Psoas muscle (tissue), 8 donors: ENCODE measurements at places on chromosomes 12 and 14. TPM values are rescaled to one million over a fixed set of nuclear protein-coding genes. Genes with fewer than 3 reads are reported as not detected.

- H3K4me1 ChIP-seq = peaks cover 9% of the 10 kb centered on the region
- H3K27ac ChIP-seq = no peak overlapping the region
- H3K4me3 ChIP-seq = no peak overlapping the region
Measured at GRCh38 chr14:77128414-77128891, 13.1 kb downstream of the ZDHHC22 start.

DNA sequence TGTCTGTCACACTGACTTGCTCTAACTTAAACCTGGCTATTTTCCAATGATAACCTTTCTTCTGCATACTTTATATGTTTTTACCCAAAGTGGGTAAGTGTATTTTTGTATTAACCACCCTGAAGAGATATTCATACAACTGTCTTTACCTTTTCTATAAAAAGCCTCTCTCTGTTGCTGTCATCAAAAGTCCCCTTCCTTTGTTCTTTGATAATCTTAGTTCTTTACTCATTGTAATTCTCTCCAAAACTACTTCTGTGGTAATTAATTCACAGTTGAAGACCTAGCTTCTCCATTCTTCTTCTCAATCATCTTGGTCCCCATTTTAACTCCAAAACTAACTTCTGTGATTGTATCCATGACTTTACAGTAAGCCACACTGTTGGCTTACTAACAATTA is 479.7 kb upstream of the MGAT4C start:
- H3K36me3 ChIP-seq = no peaks in the 10 kb centered on the region
- H3K4me3 ChIP-seq = no peak overlapping the region
- no peaks in the 10 kb centered on the region for H3K27me3 ChIP-seq
- DNase-seq = no peak

DNA sequence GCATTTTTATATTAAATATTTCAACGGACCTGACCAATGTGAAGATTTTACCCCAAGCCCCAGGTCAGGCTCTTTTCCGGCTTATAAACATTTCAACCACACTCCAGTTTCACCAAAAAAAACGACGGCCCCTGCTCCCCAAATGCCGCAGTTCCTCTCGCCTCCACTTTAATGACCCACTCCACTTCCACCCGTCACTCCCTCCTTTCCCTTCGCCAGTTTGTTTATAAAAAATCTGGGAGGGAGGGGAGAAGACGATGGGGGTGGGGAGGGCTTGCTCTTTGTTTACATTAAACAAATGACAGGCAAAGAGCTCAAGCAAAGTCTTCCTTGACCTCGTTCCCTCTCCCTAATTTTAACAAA is 5.4 kb downstream of the SIX6 start:
- no peak for DNase-seq
- peaks cover 3% of the 10 kb centered on the region for H3K4me1 ChIP-seq
- peaks cover 6% of the 10 kb centered on the region for H3K27me3 ChIP-seq
- H3K27ac ChIP-seq = peak overlapping the region; percentile 43
- peak overlapping the region; percentile 69 for H3K4me3 ChIP-seq
- H3K36me3 ChIP-seq = no peaks in the 10 kb centered on the region

- no peaks in the 10 kb centered on the region for H3K36me3 ChIP-seq
- H3K27me3 ChIP-seq = no peaks in the 10 kb centered on the region
- no peaks in the 10 kb centered on the region for H3K4me1 ChIP-seq
- H3K4me3 ChIP-seq = peak overlapping the region; percentile 68
- DNase-seq = no peak
- H3K27ac ChIP-seq = no peak overlapping the region
Measured at GRCh38 chr14:21526672-21527317, 649 bp upstream of the SALL2 start.

- no peaks in the 10 kb centered on the region for H3K36me3 ChIP-seq
- no peak overlapping the region for H3K4me3 ChIP-seq
- H3K27ac ChIP-seq = no peak overlapping the region
- H3K27me3 ChIP-seq = no peaks in the 10 kb centered on the region
- H3K4me1 ChIP-seq = no peaks in the 10 kb centered on the region
Measured at GRCh38 chr14:93520053-93520607, 89.4 kb downstream of the UNC79 start.

DNA sequence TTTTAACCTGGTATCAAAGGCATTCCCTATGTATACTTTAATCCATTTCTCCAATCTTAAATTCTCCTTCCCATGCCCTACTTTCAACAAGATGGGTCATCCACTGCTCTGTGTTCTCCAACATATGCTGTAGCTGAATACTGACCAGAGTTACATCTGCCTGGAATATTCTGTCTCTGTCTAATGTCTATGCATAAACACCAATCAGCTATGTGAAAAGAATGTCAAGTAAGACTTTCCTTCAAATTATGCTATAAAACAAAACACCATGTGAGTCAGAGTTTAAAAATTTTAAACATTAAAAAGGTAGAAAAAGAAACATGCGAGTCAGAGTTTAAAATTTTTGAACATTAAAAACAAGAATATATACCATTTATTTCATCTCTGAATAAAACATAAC is 19.3 kb downstream of the NT5DC3 start:
- H3K4me1 ChIP-seq = peaks cover 28% of the 10 kb centered on the region
- no peak for DNase-seq
- no peaks in the 10 kb centered on the region for H3K36me3 ChIP-seq
- H3K4me3 ChIP-seq = no peak overlapping the region
- no peak overlapping the region for H3K27ac ChIP-seq

DNA sequence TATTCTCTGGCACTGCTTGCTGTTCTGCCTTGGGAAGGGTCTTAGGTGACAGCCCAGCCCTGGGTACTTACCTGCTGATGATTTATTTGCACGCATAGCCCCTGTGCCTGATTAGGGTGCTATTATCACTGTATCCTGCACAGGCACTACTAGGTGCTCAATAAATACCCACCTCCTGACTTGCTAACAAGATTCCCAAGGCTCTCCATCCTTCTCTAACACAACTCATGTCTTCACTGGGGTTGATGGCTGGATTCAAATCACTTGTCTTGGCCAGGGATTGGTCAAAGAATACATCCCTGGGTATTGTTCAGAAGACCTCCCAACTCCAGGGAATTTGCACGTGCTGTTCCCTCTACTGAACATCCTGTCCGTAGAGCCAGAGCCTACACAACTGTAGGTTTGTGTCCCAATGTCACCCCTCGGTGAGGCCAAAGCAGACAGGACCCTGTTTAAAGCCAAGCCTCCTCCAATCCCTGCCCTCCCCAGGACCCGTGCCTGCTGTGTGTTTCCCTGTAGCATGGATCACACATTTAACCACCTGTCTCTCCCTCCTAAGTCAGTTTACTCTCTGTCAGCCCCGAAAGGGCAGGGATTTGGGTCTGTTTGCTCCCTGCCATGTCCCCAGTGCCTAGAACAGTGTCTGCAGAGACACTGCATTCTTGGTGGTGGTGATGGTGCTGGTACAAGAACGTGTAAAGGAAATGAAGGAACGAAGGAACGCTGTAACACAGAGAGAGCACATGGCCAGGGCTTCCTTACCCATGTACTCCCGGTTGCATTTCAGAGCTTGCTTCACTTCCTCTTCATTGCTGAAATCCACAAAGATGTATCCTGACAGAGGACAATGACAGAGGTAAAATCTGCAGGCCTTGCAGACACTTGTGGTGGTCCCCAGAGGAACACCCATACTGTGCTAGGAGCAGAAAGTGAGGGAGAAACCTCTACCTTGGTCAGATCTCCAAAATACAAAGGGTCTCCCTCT is 16.5 kb downstream of the RBM19 start:
- H3K4me3 ChIP-seq = no peak overlapping the region
- H3K36me3 ChIP-seq = peaks cover 18% of the 10 kb centered on the region
- no peaks in the 10 kb centered on the region for H3K27me3 ChIP-seq
- no peaks in the 10 kb centered on the region for H3K4me1 ChIP-seq

DNA sequence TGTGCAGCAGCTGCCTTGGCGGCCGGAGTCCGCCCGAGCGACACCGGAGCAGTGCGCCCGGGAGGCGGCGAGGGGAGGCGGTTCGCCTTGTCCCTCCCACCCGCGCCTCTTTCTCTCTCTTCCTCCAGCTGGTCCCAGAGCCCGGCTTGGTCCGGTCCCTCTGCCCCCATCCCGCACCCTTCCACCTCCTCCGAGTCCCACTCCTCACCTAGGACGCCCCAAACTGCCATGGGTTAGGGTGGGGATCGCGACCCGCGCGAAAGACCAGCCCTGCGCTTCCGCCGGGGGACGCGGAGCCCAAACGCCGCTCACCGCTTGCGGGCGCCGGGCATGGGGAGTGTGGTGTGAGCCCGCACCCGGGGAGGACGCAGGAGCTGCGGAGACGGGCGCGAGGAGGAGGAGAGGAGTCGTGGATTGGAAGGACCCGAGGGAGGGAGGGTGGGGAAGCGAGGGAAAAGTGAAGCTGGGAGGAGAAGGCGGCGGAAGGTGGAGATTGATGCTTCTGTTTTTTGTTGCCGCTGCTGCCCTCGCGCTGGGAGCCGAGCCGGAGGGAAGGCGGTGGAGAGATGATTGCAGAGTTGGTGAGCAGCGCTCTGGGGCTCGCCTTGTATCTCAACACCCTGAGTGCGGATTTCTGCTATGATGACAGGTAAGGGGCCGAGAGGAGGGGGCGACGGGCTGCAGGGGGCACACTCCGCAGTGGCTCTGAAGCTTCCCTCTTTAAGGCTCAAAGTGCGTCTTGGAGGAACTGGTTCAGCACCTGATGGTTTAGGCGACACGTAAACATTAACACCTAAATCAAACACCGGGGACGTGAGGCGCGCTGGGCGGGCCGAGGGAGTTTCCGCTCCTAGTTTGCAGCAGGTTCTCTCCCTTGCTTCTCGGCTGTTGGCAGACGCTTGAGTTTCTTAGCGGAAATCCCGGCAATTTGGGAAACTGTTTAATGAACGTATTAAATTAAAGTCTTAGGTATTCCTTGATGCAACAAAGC is 610 bp downstream of the TMTC2 start:
- H3K4me3 ChIP-seq = peak overlapping the region; percentile 89
- no peaks in the 10 kb centered on the region for H3K36me3 ChIP-seq
- DNase-seq = peak; percentile 52
- peaks cover 4% of the 10 kb centered on the region for H3K4me1 ChIP-seq
- peak overlapping the region; percentile 80 for H3K27ac ChIP-seq

DNA sequence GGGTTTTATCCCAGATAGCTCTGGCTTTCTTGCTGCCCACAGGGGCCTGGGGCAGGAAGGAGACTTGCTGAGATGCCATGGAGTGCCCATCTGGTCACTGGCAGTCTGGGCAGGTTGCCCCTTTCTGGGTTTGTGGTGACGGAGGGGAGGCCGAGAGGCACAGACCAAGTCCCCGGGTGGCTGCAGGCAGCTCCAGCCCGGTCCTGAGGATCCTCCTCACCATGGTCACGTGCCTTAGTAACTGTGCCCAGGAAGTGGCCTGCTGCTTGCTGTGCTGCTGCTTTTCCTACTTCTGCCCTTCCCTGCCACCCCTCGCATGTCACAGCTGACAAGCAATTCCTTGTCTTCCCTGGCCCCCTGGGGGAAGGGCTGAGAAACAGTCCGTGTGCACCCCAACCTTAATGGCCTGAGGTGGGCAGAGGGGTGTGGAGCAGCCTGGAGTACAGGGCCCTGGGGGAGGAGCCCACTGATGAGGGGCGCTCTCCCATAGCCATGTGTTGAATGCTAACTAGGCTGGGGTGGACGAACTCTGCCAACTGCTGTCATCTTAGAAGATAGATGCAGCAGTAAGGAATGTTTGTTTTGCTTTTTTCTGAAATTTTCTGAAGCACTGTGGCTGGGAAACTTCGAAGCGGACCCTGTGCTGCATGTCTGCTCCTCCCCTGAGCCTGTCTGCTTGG is 54.9 kb upstream of the SRSF5 start:
- peak overlapping the region; percentile 72 for H3K27ac ChIP-seq
- peak; percentile 51 for DNase-seq
- peaks cover 6% of the 10 kb centered on the region for H3K36me3 ChIP-seq
- no peaks in the 10 kb centered on the region for H3K27me3 ChIP-seq

DNA sequence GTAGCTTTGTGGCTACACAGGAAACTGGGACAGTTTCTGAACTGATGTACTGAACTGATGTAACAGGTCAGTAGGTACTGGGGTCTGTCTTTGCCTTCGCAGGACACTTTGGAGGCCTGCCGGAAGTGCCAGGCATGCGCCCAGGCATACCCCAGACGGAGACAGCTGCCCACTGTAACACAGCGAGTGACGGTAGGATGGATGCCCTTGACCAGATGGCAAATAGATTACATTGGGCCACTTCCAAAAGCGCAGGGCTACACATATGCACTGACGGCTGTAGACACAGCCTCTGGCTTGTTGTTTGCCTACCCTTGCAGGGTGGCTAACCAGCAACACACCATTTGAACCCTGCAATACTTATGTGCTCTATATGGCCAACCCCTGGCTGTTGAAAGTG is 94.1 kb upstream of the TMPO start:
- no peak overlapping the region for H3K4me3 ChIP-seq
- H3K27me3 ChIP-seq = no peaks in the 10 kb centered on the region
- peaks cover 9% of the 10 kb centered on the region for H3K4me1 ChIP-seq
- H3K27ac ChIP-seq = no peak overlapping the region
- DNase-seq = no peak
- H3K36me3 ChIP-seq = no peaks in the 10 kb centered on the region

DNA sequence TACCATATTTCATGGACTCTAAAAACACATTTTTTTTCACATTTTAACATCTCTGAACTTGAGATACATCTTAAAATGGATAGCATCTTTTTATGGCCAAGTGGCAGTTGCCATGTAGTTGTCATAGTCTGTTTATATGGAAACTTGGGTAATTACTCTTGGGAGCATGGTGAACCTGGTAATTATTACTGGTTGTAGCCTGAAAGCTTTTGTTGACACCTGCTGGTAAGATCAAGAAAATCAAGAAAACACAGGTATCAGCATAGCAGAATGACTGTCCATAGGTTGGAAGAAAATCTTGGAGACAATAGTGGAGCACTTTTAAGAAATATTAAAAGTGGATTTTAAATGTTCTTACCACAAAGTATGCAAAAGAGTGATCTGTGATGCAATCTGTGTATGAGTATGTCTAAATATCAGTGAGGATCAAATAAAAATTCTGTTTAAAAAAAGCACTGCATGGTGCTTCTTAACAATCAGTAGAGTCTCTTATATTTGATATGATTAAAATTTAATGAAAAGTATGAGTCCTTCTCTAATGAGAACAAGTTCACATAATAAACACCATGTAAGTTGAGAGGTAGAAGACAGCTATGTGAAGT is 44.2 kb downstream of the TTC8 start:
- no peak for DNase-seq
- no peaks in the 10 kb centered on the region for H3K36me3 ChIP-seq
- H3K27ac ChIP-seq = no peak overlapping the region
- no peaks in the 10 kb centered on the region for H3K4me1 ChIP-seq
- no peaks in the 10 kb centered on the region for H3K27me3 ChIP-seq

GRCh38 chr14:85178864-85179263 is 351.1 kb upstream of the FLRT2 start:
- H3K27me3 ChIP-seq = no peaks in the 10 kb centered on the region
- no peaks in the 10 kb centered on the region for H3K36me3 ChIP-seq
- no peaks in the 10 kb centered on the region for H3K4me1 ChIP-seq
- no peak overlapping the region for H3K27ac ChIP-seq
- no peak overlapping the region for H3K4me3 ChIP-seq

DNA sequence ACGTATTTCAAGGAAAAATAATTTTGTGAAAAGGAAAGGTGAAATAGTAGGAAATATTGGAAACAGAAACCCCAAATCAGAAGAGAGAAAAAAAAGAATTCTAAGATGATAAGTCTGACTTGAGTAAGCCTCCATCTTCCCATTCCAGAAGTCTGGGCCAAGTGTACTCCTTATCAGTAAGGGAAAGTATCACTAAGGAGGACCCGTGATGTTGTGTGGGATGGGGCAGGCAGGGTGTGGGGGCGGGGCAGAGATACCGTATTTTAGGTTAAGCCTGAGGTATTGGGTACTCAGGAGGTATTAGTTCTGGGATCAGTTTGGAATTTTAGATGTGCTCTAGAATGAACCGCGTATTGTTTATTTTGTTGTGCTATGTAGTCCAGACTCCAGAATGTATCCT is 33.8 kb upstream of the PSMA6 start:
- H3K27ac ChIP-seq = no peak overlapping the region
- no peak for DNase-seq
- H3K27me3 ChIP-seq = no peaks in the 10 kb centered on the region

Gene CCDC177
- not detected for polyA plus RNA-seq

Gene KRT76
- polyA plus RNA-seq = not detected

Gene IL22
- not detected for polyA plus RNA-seq

Gene CCDC175
- not detected for polyA plus RNA-seq

Gene TMED8
- 9.2 TPM for polyA plus RNA-seq
